GDM1 (cell line): ENCODE measurements at places on chromosomes 2 and 18.

- DNase-seq = no peak
Measured at GRCh38 chr18:24466771-24467170, 6.3 kb downstream of the HRH4 start.

GRCh38 chr18:29434650-29435049 is 1257.7 kb upstream of the CDH2 start:
- no peak for DNase-seq

DNA sequence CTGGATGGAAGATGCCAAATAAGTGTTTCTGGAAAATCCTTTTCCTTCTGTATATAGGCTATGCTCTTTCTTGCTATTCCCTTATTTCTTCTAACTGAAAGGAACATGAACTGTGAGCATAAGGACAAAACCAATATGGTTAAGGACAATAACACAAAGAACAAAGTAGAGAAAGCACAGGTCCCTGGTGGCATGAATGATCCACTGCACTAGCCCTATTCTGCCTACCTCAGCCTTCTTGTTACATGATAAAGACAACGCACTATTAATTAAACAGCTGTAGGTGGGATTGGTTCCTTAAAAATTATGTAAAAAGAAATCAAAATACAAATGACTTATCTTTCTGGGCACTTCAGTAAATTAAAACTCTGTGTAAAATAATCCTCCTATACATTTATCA is 1.9 kb upstream of the WDR75 start:
- no peak for DNase-seq

DNA sequence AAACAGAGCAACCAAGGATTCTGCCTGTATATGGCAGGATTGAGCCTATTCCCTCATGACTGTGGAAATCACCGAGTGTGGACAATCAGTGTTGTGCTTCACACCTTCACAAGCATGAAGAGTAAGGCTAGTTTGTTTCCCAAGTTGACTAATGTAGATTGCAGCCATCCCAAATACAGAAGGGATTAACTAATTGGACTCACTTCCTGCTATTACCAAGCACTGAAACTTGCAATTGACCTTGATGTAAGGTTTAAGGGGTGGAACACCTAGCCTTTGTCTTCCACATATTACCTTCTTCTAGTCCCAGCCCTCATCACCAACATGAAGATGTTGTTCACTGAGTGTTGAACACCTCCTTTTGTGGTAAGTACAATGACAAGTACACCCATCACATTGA is 120.9 kb upstream of the RND3 start:
- DNase-seq = no peak

DNA sequence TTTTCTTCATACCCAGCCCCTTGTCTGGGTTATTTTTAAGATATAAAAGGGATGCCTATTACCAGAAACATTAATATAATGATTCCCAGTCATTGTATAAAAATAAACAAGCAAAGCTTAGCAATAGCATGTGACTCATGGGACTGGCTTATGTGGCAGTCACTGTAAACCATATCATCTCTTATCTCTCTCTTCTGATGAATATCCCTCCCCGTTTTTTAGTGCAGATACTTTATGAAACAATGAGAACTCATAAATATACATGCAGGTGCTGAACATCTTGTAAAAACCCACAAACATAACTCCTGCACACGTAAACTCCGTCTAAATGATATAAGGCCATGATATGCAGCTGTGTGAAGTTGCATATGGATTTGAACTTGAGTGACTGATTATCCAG is 154.9 kb downstream of the MGAT5 start:
- no peak for DNase-seq

GRCh38 chr2:228355897-228356296 is 174.4 kb upstream of the SPHKAP start:
- DNase-seq = no peak

- no peak for DNase-seq
Measured at GRCh38 chr2:149410701-149411484, 80.5 kb downstream of the LYPD6 start.

DNA sequence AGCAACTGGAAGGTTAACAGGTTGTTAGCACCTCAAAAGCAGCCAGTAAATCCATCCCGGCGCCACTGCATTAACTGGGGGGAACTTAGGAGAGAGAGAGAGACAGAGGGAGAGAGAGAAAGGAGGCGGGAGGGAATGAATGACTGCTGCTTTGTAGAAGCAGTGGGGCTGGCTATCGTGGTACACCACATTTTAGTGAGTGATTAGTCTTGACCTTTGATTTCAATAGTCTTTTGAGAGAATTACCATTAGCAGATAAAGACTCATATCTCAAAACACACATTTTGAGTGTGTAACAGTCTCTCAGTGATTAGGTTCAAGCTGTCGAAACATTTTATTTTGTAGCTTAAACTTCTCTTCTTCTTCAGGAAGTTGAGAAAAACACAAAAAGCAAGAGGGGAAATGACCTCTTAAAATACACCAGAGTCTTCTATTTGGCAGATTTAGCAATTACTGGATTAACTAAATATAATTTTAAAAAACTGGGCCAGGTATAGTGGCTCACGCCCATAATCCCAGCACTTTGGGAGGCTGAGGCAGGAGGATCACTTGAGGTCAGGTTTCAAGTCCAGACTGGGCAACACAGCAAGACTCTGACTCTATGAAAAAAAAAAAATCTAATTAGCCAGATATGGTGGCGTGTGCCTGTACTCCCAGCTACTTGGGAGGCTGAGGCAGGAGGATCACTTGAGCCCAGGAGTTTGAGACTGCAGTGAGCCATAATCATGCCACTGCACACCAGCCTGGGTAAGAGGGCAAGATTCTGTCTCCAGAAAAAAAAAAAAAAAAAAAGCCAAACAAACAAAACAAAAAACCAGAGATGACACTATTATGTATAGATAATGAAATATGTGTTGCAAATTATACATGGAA is 22.0 kb upstream of the PNO1 start:
- no peak for DNase-seq

- no peak for DNase-seq
Measured at GRCh38 chr2:65649811-65650589, 217.6 kb upstream of the SPRED2 start.

GRCh38 chr2:239346676-239347075 is 54.1 kb downstream of the HDAC4 start:
- no peak for DNase-seq

DNA sequence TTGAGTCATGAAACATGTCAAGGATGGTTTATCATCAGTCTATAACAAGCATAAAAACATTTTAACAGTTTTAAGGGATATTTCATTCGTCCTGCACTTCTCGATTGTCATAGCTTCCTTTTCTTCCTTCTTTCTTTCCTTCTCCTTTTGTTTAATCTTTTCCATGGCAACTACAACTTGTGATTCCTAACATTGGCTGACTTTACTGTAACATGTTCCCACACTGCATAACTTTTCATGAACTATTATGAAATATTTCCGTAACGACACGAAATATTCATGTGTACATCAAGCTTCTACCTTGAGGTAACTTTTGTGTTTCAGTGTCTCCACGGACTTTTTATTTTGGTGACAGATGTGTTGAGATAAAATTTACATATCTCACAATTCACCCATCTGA is 134.4 kb downstream of the ACTR3 start:
- DNase-seq = no peak

- DNase-seq = no peak
Measured at GRCh38 chr2:5538313-5538712, 153.9 kb upstream of the SOX11 start.

GRCh38 chr2:227871375-227871791 is at the start of gene DAW1:
Gene DAW1, plus strand, starts transcription at chr2:227871631. Its CDS starts 59 bp downstream, at chr2:227871690.
- DNase-seq = no peak

- no peak for DNase-seq
Measured at GRCh38 chr2:86821306-86821705, 30.6 kb upstream of the CD8A start.

GRCh38 chr2:182767578-182767977 is 51.5 kb downstream of the DNAJC10 start:
- no peak for DNase-seq

- DNase-seq = no peak
Measured at GRCh38 chr2:218745559-218746469, 35.2 kb downstream of the TTLL4 start.

GRCh38 chr2:143607231-143608062 is 478.2 kb downstream of the ARHGAP15 start:
- no peak for DNase-seq

- DNase-seq = no peak
Measured at GRCh38 chr2:176097820-176098365, 1.7 kb upstream of the HOXD12 start.

DNA sequence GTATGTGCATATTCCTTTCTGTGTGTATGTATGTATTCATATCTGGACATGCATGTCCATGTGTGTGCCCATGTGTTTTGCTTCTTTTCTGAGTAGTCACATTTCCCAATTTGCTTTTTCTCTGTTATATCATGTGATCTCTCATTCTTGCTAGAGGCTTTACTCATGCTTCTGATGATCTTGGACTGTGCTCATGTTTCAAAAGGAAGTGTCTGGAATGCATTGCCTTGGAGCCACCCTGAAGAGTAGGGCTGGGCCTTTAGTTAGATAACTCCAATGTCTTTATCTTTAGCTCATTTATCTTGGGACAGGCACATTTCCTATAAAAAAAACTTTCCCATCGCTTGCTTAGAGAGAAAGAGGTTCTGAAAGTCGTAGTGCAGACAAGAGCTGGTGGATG is 859.2 kb downstream of the CNTNAP5 start:
- DNase-seq = no peak

- DNase-seq = no peak
Measured at GRCh38 chr2:144771348-144771747, 251.4 kb upstream of the ZEB2 start.

GRCh38 chr2:220163486-220163885 is 536.1 kb downstream of the SLC4A3 start:
- DNase-seq = no peak

- no peak for DNase-seq
Measured at GRCh38 chr18:11891737-11892136, 16.4 kb downstream of the MPPE1 start.

DNA sequence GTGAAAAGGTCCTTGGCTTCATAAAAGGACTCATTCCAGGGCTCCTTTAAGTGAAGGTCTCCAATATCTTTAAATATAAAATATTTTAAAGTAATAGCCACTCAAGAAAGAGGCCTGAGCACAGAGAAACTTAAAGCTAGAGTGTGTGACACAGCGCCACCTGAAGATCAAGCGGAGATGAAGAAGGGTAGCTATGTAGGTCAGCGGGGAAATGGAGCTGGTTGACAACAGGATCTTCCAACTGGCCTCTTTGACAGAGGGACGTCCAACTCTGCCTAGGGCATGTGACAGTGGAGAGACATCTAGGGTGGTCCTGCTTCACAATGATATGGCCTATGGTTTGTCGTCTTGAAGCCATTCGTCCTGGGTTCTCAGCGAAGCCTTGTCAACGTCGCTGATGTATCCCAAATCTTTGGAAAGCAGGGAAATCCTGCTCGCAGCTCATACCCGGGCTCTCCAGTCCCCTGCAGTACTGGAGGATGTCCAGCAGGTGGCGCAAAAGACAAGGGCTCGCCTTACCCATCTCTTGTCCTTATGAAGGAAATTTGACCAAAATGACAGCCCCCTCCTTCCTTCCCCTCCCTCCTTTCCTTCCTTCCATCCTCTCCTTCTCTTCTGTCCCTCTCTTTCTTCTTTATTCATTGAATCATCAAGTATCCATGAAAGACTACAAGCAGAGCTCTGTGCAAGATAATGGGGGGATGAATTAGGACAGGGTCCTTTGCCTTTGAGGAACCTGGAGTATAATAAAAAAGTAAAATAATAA is 59.6 kb downstream of the LONRF2 start:
- DNase-seq = no peak

- no peak for DNase-seq
Measured at GRCh38 chr2:5982193-5982902, 290.2 kb downstream of the SOX11 start.

GRCh38 chr18:34222307-34223163 is 2.2 kb downstream of the NOL4 start:
- DNase-seq = no peak

- DNase-seq = no peak
Measured at GRCh38 chr2:46229134-46230063, 67.8 kb upstream of the EPAS1 start.

DNA sequence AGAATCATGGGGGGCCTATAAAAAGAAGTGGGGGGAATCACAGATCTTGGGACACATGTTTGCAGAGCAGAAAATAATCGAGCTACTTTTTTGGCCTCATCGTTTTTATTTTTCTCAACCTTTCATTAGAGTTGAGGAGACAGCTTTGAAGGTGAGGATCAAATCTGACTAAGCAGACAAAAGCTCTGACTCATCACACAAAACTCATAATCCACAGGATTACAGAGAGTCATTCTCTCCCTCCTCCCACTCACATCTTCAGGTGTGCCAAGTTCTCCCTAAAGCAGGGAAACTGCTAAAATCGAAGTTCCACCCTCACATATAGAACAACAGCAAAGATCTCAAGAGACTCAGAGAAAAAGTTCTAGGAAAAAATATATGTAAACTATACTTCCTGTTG is 15.6 kb downstream of the BAZ2B start:
- no peak for DNase-seq

DNA sequence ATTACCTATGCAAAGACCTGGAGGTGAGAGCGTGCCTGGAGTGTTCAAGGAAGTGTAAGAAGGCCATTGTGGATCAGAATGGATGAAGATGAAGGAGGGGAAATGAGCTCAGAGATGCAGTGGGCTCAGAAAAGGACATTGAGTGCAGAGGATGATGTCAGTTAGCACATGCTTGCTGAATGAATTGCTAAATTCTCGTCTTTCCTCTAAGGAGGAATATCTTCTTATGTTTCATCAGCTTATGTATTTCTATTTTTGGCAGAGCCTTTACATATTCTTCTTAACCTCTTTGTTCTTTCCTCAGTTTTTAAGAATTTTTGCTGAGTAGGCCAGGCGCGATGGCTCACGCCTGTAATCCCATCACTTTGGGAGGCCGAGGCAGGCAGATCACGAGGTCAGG is 30.9 kb downstream of the FAM171B start:
- no peak for DNase-seq

GRCh38 chr18:79558933-79559416 is 120.6 kb upstream of the CTDP1 start:
- DNase-seq = no peak

DNA sequence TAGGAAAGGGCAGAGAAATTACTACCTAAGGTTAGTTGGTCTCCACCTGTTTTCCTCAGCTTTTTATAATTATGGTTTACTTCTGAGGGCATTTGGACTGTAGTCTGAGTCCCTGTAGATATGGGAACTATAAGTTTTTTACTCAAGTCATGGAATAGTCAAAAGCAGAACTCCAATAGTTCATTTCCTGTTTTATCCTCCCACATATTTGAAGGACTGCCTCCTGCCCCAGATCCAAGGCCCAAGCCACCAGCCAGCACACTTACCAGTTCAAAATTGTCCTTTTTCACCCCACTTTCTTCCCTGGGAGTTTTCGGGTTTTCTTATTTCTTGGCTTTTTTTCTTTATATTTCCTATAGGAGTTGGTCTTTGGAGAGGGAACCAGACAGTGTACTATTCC is 164.1 kb downstream of the MBD5 start:
- no peak for DNase-seq

- DNase-seq = no peak
Measured at GRCh38 chr2:158266111-158266510, 164.4 kb downstream of the UPP2 start.

- DNase-seq = no peak
Measured at GRCh38 chr2:15704086-15704787, 112.6 kb downstream of the DDX1 start.
